ENCODE measurements at places on chromosomes 1 and 21. TPM values are rescaled to one million over a fixed set of nuclear protein-coding genes. Genes with fewer than 3 reads are reported as not detected.

MMP23B gene
- 3.4 TPM for total RNA-seq

NPHS2 gene
- not detected for total RNA-seq

TTC22 gene
- 10.2 TPM for total RNA-seq

TSPEAR gene
- total RNA-seq, result not detected

KIF2C gene
- total RNA-seq, result 75.3 TPM

CR1L gene
- total RNA-seq, result not detected

ROR1 gene
- not detected for total RNA-seq

PRMT6 gene
- 15.4 TPM for total RNA-seq

SERTAD4 gene
- total RNA-seq, result not detected

SMPDL3B gene
- total RNA-seq, result 0.76 TPM

ITLN1 gene
- not detected for total RNA-seq

TTC39A gene
- not detected for total RNA-seq

DYRK3 gene
- total RNA-seq, result 2.6 TPM

RNU1-1 gene
- total RNA-seq, result 1,658 TPM

HNRNPCL1 gene
- not detected for total RNA-seq

TSSK3 gene
- total RNA-seq, result 1.1 TPM

LCK gene
- total RNA-seq, result 449 TPM

C1orf226 gene
- not detected for total RNA-seq

ZBTB8A gene
- 0.26 TPM for total RNA-seq
